ENCODE measurements at places on chromosomes 13 and 19.

DNA sequence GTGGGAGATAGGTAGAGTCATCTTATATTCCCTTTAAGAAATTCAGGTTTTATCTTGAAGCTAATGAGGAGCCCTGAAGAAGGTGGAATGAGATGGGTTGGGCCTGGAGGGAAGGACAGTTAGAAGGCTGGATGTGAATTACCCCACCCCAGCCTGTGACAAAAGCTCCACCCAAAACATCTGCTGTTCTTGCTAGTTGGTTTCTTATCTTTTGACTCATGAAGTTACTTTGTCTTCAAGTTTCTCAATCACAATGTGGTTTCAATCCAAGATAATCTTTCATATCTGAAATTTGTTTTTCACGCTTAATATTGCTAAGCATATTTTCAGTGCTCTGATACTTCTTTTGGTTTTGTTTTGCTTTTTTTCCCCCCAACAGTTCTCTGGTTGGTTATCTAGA lies 38.3 kb upstream of the HMGB1 start:
- DNase-seq = no peak

DNA sequence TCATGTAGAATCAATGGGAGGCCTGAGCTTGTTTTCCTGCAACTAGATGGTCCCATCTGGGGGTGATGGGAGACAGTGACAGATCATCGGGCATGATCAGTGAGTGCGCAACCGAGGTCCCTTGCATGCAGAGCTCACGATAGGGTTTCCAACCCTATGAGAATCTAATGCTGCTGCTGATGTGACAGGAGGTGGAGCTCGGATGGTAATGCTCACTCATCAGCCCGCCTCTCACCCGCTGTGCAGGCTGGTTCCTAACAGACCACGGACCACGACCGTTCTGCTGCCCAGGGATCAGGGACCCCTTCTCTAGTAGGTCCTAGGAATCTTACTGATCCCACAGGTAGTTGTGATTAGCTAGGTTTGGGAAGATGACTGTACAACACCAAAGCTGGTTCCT lies 23.5 kb upstream of the GARRE1 start:
- no peak for DNase-seq

DNA sequence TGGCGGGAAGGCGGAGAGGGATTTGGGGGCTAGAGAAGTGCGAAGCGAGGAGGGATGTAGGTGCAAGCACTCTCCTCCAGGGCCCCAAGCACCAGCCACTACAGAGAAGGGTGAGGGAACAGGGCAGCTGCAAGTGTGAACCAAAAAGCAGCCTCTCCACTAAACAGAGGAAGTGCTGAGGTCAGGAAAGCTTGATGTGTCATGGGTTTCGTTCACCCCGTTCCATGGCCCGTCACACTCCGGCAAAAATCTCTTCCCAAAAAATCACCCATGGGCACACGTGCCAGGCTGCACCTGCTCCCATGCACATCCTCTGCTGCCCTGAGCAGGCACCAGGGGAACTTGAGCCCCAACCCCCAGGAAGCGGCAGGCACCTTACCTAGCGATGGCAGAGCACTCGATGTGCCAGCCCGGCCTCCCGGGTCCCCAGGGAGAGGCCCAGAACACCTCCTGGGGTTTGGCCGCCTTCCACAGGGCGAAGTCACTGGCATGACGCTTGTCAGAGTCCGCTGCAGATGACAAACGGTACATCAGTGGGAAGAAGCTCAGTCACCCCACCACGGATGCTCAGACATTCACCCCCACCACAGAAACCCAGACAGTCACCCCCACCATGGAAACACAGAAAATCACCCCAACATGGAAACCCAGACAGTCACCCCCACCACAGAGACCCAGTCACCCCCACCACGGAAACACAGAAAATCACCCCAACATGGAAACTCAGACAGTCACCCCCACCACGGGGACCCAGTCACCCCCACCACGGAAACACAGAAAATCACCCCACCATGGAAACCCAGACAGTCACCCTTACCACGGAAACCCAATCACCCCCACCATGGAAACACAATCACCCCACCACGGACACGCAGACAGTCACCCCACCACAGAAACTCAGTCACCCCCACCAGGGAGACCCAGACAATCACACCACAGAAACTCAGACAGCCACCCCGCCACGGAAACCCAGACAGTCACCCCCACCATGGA lies 29.0 kb downstream of the CARS2 start:
- no peak for DNase-seq

DNA sequence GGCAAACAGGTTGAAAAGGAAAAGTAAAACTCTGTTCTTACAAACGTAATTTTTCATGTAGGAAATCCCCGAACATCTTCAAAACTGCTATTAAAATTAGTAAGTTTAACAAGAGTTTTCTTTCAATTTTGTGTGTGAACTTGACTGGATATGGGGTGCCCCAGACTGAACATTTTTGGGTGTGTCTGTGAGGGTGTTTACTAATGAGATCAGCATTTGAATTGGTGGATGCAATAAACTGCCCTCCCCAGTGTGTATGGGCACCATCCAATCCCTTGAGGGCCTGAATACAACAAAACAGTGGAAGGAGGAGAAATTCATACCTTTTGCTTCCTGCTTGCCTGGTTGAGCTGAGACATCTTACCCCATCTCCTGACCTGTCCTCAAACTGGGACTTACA lies 11.8 kb downstream of the HAUS8 start:
- no peak for DNase-seq

DNA sequence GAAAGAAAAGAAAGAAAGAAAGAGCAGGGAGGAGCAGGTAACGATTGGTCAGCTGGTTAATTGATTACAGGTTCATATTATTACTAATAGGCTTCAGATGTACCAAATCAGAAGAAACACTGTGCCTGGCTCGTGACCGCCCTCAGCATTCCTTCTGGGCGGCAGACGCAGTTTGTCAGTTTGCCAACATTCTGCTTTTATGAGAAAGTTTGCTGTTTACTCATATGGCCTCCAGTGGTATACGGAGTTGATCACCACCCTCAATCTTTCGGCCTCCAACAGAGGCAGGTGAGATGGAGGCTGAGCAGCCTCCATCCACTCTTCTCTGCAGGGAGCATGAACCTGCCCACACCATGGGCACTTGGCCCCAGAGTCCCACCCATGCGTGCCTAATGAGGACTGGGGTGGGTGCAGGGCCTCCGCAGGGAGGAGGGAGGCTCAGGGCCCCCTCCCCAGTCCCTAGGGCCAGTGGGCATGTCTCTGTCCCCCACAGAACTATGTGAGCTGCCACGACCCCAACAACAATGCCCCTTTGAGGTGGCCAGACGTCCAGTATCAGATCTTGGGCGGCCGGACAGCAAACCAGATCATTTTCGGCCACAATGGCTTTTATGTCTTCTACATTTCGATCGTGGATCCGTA lies 8.8 kb downstream of the PRR22 start:
- DNase-seq = no peak

GRCh38 chr13:48570216-48570828 lies 37.4 kb upstream of the RCBTB2 start:
- no peak for DNase-seq

GRCh38 chr13:25581351-25581750 lies 209.6 kb downstream of the ATP8A2 start:
- no peak for DNase-seq

GRCh38 chr19:27679905-27680304 lies 1533.0 kb downstream of the UQCRFS1 start:
- DNase-seq = no peak

DNA sequence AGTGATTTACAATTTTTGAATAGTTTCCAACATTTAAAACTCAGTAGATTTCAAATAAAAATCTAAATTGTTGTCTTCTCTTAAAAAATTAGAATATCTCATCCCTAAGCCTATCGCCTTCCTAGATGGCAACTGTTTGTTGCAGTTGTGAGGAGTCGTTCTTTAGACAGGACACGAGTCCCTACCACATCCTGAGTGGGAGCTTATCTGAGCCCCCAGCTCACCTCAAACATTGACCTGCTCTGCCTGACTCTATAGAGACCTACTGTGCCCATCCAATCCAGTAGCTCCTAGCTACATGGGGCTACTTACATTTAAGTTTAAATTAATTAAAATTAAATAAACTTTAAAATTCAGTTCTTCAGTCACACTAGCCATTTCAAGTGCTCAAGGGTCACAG lies 434.7 kb downstream of the FOXO1 start:
- DNase-seq = no peak

- no peak for DNase-seq
Measured at GRCh38 chr19:1259206-1259875, 9.8 kb upstream of the CIRBP start.

- no peak for DNase-seq
Measured at GRCh38 chr13:112431734-112432133, 55.6 kb downstream of the SPACA7 start.
